OCI-LY7 (cell line): ENCODE measurements at places on chromosomes 1 and 21. TPM values are rescaled to one million over a fixed set of nuclear protein-coding genes. Genes with fewer than 3 reads are reported as not detected.

DNA sequence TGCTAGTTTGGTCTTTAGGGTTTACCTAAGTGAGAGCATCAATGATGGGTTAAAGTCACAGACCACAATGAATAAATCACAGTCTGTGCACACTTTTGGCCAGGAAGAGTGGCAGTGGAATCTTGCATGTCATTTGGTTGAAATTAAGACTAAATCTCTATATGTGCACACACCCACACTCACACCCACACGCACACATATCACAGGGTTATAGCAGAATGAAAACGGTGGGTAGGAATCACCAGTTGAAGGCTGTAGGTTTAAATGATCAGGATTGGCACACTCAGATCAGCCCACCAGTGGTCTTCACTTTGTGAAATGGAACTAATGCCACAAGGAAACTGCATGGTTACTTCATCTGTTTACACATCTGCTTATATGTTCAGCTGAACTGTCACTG lies 97.6 kb upstream of the ADAR start:
- no peak for DNase-seq

- no peak for DNase-seq
Measured at GRCh38 chr1:206706806-206707366, 22.2 kb downstream of the MAPKAPK2 start.

GRCh38 chr1:96837057-96837780 lies 115.6 kb downstream of the PTBP2 start:
- no peak for DNase-seq

The CELA2A gene
- not detected in 2 replicates for total RNA-seq

The HES2 gene
- total RNA-seq = not detected in 2 replicates

The KDF1 gene
- not detected in 2 replicates for total RNA-seq
